ENCODE measurements at places on chromosomes 1 and 21.

DNA sequence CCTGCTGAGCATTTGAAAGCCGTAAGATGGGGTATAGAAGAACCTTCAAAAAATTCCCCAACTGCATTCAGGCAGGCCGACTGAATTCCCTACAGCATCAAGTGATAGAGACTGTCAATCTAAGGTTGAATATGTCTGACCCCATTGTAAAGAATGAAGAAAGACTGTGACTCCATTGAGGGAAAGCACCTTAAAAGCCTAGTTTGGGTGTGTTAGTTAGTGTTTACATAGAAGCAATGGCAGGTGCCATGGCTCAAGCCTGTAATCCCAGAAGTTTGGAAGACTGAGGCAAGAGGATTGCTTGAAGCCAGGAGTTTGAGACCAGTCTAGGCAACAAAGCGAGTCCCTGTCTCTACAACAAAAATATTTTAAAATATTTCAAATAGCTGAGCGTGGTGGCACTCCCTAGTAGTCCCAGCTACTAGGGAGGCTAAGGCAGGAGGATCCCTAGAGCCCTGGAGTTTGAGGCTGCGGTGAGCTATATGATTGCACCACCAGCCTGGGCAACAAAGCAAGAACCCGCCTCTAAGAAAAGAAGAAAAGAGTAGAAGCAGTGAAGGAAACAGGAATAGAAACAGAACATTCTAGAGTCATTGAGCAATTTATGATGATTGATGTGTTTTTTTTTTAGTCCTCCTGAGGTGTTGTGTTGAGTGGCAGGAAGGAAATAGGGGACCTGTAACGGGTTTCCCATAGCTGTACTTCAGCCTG is 15.4 kb downstream of the POLR3GL start:
- DNase-seq = no peak

- DNase-seq = no peak
Measured at GRCh38 chr1:192477630-192478029, 97.9 kb upstream of the RGS1 start.

GRCh38 chr1:212315907-212316306 is 30.7 kb downstream of the PPP2R5A start:
- no peak for DNase-seq

DNA sequence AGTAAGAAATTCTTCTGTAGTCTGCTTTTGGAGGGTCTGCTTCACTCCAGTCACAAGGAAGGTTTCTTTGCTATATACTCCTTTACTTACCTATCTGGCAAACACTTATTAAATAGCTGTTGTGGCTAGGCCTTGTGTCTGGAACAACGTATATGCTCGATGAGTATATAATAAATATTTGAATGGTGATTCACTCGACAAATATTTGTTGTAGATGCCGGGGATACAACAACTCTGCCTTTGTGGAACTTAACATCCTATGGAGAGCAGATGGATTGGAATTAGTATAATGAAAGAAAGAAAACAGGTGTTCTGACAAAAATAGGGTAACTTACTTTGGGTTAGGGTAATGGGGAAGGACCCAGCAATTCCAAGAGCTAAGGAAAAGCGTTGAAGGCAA is 31.1 kb downstream of the KPNA6 start:
- no peak for DNase-seq

- DNase-seq = no peak
Measured at GRCh38 chr1:153190373-153190772, 12.9 kb upstream of the LELP1 start.

DNA sequence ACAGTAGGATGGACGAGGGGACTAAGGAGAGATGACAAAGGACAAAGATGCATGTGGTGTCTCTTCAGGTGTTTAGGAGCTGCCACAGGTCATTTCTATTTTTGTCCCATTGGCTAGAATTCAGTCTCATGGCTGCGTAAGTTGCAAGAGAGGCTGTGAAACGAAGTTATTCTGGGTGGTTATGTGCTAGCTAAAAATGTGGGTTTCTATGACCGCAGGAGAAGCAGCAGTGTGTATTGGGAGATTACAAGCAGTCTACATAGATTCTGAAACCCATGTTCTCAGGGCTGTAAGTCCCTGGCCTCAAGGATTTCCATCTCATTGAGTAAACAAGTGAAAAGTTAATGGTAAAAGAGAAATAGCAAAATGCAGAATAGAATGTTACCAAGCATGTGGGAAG is 110.7 kb downstream of the SPATA46 start:
- no peak for DNase-seq

DNA sequence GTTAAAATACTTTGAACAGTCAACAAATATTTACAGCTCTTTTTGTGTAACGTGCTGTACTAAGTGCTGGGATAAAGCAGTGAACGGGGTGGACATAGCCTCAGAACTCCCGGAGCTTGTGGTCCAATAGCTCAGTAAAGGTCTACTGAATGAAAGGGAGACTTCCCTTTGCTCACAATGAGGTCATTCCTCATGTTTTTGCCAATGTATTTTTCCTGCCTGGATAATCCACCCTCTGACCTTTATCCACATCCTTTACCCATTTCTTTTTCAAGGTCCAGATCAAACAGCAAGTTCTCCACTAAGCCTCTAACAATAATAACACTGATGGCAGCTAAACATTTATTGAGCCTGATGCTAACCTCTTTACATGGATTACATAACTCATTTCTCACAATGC is 55.9 kb downstream of the LEPR start:
- no peak for DNase-seq

DNA sequence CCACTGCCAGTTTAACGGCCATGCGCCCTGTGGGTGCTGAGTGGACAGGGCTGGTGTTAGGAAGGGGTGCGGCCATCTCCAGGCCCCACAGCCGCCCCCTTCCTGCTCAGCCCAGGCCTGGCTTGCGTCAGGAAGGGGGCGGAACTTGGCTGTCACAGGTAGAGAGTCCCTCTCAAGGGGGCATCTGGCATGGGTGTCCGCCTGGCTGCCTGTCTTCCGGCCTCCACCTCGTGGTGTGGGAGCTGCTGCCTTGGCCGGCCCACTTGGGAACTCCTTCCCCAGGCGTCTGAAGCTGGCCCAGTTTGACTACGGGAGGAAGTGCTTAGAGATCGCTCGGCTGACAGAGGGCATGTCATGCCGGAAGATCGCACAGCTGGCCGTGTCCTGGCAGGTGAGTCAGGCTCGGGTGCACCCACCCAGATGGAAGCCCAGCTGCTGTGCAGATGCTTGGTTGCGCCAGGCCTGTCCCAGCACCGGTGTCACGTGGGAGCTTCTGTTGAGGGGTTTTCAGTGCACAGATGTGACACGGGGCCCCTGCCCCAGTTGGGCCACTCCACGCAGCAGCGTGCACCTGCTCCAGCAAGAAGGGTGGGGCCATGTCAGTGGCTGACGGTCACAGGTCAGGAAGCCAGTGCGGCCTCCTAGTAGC is 9.1 kb upstream of the ATAD3B start:
- DNase-seq = no peak

DNA sequence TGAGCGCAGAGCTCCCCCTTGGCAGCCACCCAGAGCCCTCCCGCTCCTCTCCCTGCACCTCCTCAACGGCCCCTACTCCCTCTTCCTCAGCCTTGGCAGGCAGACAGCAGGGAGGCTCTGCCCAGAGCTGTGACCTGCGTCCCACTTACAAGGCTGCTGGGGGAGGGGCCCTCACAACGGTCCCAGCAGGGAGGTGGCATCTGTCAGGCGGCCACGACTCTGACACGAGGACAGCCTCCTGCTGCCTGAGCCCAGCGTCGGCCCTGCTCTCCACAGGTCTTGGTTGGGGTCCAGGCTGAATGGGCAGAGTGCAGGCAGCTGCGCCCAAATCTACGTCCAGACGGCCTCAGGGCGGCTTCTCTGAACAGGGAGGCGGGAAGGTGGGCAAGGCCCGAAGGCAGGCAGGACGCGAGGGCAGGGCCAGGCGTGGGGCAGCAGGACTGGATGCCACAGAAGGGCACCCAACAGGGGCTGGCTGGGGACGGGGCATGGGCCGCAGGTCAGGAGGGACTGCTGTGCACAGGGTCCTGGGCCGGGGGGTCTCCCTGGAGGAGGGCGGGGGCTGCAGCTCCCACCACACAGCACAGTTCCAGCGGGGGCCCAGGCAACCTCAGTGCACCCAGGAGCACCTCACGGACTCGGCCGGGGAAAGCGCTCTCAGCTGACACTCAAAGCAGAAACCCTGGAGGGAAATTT is 7.5 kb downstream of the SLC19A1 start:
- DNase-seq = no peak

GRCh38 chr21:45854690-45855247 is 126.8 kb upstream of the COL6A1 start:
- no peak for DNase-seq

DNA sequence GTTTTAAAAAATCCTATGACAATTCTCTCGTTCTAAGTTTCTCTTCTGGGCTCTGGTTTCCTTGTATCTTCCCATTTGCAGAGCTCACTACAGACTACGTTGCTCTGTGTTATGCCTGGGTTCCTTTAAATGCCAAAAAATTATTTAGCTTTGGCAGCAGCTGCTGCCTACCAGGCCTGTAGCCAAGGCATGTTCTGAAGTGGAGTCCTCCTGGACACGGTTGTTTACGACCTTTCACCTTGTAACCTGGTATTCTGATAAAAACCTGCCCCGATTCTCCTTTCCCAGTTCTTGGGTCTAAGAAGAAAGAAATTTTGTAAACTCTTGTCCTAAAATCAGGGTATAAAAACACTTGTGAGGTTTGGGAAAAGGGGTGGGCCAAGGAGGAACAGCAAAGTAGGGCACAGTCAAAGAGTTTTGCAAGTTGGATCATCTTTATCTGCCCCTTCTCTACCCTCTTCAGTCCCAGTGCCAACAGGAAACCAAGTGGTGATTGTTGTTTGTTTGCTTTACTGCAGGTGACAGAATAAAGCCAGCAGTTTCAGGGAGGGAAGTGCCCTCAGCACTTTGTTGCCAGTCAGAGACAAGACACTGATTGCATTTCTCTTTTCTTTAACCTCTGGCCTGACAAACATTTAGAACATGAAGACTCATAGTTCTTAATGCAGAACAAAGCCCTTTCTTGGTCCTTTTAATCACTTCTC is 3.1 kb upstream of the TXNIP start:
- DNase-seq = no peak

- DNase-seq = no peak
Measured at GRCh38 chr1:172144445-172145061, 275.9 kb upstream of the C1orf105 start.

DNA sequence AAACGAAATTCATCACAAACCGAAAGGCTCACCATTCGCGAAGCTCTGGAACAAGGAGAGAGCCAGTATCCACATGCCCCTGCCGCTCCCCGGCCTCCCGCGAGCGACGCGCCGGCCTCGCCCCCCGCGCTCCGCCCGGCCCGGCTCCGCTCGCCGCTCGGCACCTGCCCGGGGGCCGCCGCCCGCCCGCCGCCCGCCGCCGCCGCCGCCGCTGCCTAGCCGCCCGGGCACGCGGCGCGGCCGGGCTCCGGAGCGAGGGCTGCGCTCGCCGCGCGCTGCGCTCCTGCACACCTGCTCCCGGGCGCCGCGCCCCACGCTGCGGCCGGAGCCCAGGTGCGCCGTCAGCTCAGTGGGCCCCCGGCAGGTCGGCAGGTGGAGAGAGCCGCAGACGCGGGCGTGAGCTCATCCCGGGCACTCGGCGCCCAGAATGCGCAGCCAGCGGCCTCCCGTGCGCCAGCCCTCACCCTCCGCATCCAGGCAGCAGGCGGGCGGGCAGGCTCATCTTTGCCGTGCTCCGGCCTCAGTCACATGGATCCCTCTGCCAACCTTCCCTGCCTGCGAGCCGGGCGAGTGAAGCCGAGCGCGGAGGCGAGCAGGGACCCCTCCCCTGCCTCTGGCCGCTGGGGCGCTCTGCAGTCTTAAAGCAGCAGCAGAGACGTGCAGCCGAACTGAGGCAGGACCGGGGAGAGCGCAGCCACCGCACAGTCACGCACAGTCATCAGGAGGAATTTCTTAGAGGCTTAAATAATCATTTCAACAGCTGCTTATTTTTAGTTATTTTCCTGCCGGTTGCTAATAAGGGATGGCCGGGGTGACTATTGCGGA is at the start of gene DSCAM:
DSCAM (minus strand) TSS at position 572 of the 825 bp plus-strand sequence; CDS start at position 75, 497 bp downstream.
- DNase-seq = no peak

GRCh38 chr1:41482001-41482765 is 2.3 kb downstream of the EDN2 start:
- DNase-seq = no peak

- DNase-seq = no peak
Measured at GRCh38 chr1:40928699-40929098, 50.8 kb upstream of the CTPS1 start.

DNA sequence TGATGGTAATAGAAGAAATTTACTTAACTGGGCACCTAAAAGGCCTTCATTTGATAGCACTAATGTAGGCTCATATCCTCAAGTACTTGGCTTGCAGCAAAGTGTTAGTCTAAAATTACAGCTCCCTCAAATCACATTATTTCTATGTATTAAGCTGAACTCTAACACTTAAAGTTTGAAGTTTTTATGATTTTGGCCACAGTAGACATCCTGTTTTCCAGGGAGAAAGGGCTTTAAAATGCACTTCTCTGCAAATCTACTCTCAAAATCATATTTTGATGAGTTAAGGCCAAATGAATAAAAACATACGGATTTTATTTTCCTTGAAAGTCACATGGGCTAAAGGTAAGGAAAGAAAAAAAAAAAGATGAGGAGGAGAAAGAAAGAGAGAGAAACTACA is 575.5 kb downstream of the PLPP3 start:
- no peak for DNase-seq

- DNase-seq = no peak
Measured at GRCh38 chr21:43790010-43790524, 690 bp downstream of the RRP1 start.

GRCh38 chr1:199377211-199377610 is 650.3 kb upstream of the NR5A2 start:
- no peak for DNase-seq

- DNase-seq = no peak
Measured at GRCh38 chr1:113252166-113252565, 138.1 kb upstream of the MAGI3 start.

DNA sequence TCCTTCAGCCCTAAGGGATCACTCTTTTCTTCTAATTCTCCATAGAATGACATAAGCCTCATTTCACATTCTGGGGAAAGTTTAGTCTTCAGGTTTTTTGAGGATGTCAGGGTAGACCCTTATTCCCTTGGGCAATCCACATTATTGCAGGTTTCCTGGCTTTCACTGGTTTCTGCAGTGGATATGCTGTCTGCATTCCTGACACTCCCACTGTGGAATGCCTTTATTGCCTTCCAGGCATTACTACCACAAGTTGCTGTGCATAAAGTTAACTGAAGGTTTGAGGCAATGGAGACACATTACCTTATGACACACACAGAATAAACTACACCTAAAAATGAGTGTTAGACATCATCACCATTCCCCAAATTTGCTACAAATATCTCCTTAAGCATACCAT is 12.7 kb downstream of the FASLG start:
- no peak for DNase-seq
